Cardiac muscle cell (in vitro differentiated cells and primary cell): ENCODE measurements at places on chromosomes 6 and 20. TPM values are rescaled to one million over a fixed set of nuclear protein-coding genes. Genes with fewer than 3 reads are reported as not detected.

NOX3 gene
- not detected in 2 replicates for total RNA-seq

SLC52A3 gene
- 0.12 TPM in 1 of 2 replicates, not detected in the other for total RNA-seq

ANKRD66 gene
- total RNA-seq: not detected in 2 replicates

BMP2 gene
- 301 and 343 TPM in 2 replicates for total RNA-seq

ZSCAN23 gene
- 6.9 and 11.3 TPM in 2 replicates for total RNA-seq

NR2E1 gene
- not detected in 2 replicates for total RNA-seq

LHFPL5 gene
- total RNA-seq: not detected in 2 replicates

LAMA4 gene
- total RNA-seq: 155 and 304 TPM in 2 replicates

TOP1 gene
- 12.4 and 21.5 TPM in 2 replicates for total RNA-seq

ADGRG6 gene
- 8.7 and 12.9 TPM in 2 replicates for total RNA-seq

DNA sequence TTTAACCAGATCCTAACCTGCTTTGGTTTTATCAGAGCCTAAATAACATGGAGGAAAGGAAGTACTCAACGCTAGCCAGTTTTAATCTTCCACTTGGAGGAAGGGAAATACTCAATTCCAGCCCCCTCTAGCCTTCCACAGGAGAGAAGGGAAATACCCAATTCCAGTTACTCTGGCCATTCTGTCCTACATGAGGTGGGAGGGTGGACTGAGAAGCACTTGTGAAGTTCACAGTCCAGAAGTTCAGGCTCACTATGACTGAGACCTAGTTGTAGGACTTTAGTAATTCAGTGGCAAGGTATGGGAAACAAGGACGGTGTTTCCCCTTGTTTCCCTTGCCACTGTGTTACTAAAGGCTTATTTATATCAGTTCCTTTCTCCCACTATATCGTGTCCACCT lies 672.0 kb downstream of the RFPL4B start:
- no peak for DNase-seq

DNA sequence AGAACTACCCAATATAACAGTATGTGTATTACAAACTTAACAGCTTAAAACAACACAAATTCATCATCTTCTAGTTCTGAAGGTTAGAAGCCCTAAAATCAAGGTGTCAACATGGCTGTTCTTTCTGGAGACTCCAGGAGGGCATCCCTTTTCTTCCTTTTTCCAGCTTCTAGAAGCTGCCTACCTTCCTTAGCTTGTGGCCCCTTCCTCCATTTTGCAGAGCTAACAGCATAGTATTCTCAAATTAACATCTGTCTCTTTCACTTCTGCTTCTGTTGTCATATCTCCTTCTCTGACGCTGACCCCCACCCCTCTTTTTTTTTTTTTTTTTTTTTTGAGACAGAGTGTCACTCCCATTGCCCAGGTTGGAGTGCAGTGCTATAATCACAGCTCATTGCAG lies 52.8 kb upstream of the AKIRIN2 start:
- no peak for DNase-seq

DNA sequence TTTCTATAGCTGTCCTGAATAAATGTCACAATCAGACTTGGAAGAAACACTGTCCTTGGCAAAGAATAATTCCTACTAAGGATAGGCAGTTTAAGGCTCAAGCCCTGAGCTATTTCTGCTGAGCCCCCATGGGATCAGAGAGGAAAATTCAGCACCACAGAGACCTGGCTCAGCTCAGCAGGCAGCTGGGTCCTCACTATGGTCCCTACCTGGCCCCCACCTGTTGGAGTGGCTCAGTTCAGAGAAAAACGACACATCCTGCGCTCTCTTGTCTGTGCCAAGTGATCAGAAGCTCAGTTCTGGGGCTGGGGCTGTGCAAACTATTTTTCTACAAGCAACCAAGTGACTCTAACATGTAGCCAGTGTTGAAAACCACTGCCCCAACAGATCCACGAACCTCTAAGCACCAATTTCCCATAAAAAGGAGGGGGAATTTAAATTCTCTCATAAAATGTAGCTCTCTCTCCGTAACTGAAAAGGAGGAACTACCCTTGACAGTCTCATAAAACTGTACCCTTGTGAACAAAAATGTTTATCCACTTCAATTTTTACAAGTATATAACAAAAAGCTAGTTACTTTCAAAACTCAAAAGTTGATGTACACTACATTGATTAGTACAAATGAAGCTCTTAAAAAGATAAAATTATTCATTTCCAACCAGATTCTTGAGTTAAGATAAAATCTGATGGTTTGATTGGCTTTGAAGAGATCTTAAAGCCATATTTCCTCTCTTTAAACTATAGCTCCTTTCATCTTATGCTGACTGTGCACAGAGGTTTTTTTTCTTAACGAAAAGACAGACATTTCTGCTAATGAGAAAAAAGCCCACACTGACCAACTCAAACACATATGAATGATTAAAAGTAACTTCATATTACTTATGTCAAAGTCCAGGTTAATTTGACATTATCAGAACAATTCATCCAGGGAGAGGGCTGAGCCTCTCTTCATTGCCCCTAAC lies 52.0 kb downstream of the KIF13A start:
- no peak for DNase-seq

DNA sequence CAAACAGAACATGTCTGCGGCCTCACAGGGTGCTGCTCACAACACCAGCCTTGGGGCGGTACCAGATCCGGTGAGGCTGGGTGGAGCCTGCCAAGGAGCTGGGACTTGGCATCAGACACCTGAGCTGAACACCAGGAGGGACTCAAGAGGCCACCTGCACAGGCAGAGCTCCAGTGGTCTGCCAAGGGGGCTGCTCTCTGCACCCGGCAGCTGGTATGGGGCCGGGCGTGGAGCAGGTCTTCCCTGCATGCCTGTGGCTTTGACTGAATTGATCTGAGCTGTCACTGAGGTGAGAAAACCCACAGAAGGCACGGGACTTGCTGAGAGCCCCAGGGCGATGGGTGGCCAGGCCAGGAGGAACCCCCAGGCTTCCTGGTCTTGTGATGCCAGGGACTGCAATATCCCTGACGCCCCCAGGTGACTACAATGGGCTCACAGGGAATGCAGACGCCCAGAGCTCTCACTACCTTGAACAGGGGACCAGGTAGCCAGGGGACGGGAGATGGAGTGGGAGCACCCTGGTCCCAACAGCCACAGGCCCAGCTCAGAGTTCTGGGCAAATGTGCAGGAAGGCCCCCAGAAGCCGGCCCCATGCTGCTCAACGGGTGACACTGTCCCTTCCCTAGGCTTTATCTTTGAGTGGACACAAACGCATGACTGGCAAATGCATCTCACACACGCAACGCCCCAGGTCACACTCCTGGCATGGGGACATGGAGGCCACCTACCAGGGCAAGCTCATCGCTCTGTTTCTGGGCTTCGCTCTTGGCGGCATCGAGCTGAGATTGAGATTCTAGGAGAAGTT lies 48.2 kb downstream of the DSTN start:
- no peak for DNase-seq

- no peak for DNase-seq
Measured at GRCh38 chr20:60053125-60053817, 95.0 kb downstream of the CDH26 start.

GRCh38 chr20:8646033-8646441 lies 422.9 kb upstream of the PLCB4 start:
- DNase-seq: no peak

GRCh38 chr20:51525241-51526105 lies 17.0 kb downstream of the NFATC2 start:
- no peak for DNase-seq

DNA sequence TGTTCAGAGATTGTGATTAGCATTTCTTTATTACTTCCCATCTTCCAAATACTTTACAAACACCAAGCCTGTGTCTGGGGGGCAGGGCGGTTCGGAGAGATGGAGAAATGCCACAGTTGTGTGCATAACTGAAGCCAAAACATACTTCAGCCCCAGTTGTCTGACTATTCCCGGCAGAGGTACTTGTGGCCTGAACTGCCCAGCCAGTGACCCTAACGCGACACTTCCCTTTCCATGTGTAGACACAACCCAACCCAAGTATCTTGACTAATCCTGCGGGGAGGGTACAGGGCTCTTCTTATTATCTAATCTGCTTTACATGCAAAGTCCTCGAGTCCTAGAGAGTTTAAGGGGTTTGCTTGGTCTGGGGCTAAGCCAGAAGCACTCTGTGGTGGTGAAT lies 46.2 kb downstream of the ISM1 start:
- peak; percentile 79 for DNase-seq

- DNase-seq: peak; percentile 52
Measured at GRCh38 chr6:119170447-119171087, 92.1 kb upstream of the FAM184A start.

GRCh38 chr20:35621560-35621946 lies 5.9 kb downstream of the SPAG4 start:
- no peak for DNase-seq

GRCh38 chr20:23095499-23095898 lies 9.4 kb upstream of the CD93 start:
- no peak for DNase-seq

- DNase-seq: no peak
Measured at GRCh38 chr6:56335726-56336125, 88.3 kb upstream of the COL21A1 start.

- DNase-seq: no peak
Measured at GRCh38 chr20:64129146-64129782, 21.9 kb upstream of the NPBWR2 start.

DNA sequence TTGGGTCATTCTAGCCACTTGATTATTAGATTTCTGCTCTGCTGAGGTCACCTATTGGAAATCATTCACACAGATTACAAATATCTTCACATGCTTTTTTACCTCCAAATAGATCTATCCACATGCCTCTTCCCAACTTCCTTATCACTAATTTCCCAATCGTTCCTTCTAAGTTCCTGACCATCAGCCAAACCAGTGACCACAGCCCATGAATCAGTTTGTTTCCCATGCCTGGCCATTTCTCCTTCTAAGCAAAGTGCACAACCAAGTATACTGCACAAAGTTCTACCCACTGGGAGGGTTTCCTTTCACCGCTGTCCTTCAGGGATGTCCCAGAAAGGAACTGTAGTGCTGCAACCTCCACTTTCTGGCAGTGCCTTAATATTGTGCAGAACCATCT lies 140.5 kb upstream of the SYNDIG1 start:
- no peak for DNase-seq

DNA sequence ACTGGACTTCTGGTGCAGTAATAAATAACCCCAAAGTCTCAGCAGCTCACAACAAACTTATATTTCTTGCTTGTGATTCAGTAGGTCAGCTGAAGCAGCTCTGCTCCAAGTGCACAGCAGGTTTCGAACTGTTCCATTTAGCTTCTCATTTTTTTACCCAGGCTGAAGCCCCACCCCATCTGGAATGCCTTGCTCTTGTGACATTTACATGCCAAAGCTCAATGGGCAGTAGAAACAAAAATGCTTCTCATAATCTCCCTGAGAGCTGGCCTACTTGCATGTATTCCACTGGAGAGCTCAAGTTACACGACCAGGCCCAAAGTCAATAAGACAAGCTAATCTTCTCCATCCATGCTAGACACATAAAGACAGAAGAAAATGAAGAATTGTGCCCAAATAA lies 165.2 kb downstream of the HAO1 start:
- DNase-seq: no peak

GRCh38 chr20:44495257-44495656 lies 19.6 kb downstream of the TTPAL start:
- no peak for DNase-seq

GRCh38 chr20:35311409-35311808 lies 19.2 kb upstream of the FAM83C start:
- no peak for DNase-seq
